ENCODE measurements at places on chromosomes 12 and 14.

GRCh38 chr12:19373586-19373985 is 65.7 kb upstream of the AEBP2 start:
- DNase-seq = no peak

GRCh38 chr12:98121963-98122362 is 393.4 kb upstream of the TMPO start:
- no peak for DNase-seq

DNA sequence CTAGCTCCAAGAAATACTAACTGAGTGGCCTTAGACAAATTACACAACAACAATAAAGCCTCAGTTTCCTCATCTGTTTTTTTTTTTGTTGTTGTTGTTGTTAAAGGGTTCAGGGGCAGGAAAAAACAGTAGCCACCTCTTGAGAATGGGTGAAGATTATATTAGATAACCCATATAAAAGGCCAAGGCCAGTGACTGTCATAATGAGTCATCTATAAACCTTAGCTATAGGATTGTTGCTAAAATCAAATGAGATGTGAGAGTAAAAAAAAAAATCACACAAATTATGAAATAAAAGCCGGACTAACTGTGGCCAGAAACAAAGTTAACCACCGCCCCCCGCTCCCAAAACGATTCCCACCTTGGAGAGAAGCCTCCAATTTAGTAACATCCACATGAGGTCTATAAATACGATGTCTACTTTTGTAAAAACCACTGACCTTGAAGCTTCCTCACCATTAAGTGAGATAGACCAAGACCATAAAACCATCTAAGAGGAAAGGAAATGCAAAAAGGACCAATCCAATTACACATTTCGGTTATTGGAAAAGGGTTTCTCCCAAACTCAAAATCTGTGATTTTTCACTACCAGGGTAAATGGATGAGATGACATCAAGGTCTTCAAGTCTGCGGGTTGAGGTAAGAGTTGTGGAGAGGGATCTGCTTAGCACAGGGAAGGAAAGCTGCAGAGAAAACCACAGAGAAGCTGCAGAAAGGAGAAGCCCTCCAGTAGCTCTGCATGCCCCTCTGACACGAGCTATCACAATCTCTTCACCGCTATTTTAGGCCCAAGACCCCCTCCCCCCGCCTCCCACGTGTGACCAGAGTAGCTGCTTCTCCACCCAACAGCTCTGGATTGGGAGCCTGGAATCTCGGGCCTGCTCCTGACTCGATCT is 1.0 kb downstream of the NAA25 start:
- no peak for DNase-seq

GRCh38 chr12:51822261-51822616 is 26.3 kb downstream of the FIGNL2 start:
- DNase-seq = no peak

GRCh38 chr14:101721951-101722661 is 39.4 kb upstream of the PPP2R5C start:
- DNase-seq = peak; percentile 90

- DNase-seq = no peak
Observed at GRCh38 chr14:71988939-71989338, 56.7 kb downstream of the RGS6 start.

DNA sequence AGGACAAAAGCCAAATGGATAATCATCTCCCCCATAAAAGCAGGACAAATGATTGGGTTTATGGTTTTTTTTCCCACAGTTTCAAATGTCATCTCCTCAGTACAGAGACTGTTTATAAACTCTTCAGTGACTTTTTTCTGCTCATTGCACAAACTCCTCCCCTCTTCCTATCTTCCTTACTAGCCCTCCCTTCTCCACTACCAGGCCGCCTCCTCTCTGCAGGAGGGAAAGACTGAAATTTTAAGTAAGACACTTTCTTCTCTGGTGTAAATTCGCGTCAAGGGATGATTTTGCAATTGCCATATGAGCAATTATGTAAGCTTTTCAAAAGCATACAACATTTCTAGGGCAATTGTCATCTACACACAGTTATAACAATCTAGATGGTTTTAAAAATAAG is 37.0 kb downstream of the BTG1 start:
- no peak for DNase-seq

DNA sequence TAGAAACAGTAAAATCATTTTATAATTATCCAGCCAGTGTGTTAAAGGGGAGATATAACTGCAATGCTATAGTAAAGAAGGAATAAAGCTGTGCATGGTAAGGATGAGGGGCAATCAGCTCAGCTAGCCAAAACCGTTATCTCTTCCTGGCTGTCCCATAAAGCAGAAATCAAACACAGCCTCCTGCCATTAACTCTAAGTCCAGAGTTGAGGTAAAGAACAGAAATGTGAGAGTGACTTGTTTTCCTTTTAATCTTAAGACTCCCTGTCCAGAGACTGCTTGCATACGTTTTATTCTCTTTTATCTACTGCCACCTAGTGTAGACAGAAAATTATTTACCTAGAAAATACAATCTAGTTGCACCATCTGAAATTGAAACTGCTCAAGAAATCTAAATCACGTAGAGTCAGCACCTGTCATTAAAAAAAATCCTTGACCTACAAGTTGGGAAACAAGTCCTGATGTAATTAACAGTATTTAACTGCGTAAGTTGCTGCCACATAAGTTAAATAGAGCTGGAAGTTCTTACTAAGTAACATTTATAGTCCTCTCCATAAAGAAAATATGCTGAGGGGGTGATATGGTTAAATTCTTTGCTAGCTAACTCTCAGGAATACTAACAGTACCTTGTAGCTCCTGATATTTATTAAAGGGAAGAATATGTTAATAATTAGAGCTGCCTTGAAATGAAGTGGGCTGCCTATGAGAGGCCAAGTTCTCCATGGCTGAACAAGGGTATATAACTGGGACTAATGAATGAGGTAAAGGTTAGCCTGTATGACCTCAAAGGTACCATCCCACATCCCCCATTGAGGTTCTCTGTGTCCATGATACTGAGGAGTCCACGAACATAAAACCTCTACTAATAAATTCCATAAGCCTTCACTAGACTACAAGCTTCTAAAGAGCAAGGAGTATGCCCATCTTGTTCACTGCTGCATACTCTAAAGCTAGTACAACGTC is 62.7 kb downstream of the GALNT4 start:
- DNase-seq = peak; percentile 69
